Dermis blood vessel endothelial cell (primary cell): ENCODE measurements at places on chromosomes 1 and 21. TPM values are rescaled to one million over a fixed set of nuclear protein-coding genes. Genes with fewer than 3 reads are reported as not detected.

- no peak for DNase-seq
Observed at GRCh38 chr1:86200901-86201300, 44.3 kb upstream of the COL24A1 start.

DNA sequence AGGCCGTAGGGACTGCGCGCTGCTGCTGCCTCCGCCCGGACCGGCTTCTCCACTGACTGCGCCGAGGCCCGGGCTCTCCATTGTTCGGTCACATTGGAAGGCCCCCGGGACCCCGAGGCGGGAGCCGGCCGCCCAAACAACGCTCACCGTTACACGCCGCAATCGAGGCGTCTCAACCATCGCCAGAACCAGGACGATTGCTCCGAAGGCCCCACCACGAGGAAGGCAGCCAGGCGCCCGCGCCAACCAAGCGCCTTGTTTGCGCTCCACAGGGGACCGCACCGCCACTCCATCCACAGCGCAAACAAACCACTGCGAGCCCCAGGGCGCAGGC is 595 bp downstream of the GLUL start:
- no peak for DNase-seq

DNA sequence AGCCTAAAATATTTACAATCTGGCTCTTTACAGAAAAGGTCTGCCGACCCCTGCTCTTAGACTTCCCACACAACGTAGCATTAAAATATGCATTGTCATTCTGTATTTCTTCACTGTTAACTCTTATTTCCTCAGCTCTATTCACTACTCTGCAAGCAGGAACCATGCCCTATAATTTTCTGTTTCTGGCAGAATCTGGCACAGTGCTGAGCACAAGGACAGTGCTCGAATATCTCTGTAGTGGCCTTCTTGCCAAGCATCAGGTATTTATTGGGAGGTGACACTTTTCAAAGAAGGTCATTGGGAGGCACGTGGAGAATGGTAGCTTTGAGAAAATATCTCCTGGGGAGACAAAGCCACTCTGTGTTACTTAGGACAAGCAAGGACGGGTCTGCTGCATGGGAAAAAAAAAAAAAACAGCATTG is 77.9 kb downstream of the PSMG1 start:
- no peak for DNase-seq

DNA sequence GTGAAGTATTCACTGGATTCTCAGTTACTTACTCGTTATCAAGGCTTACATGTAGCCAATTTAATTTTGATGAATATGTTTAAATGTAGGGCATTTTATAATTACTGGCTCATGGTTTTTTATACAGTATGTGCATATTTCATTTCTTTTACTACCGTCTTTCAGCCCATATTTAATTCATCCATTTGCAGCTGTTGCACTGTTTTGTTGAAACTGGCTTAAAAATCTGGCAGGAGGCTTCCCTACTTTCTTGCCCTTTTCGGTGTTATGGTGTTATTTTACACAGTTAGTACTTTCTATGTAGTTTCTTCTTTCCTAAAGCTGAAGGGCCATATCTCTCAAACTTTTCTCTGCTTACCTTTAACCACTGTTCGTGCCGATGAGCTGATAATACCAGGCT is 54.2 kb downstream of the ITSN1 start:
- DNase-seq = no peak

DNA sequence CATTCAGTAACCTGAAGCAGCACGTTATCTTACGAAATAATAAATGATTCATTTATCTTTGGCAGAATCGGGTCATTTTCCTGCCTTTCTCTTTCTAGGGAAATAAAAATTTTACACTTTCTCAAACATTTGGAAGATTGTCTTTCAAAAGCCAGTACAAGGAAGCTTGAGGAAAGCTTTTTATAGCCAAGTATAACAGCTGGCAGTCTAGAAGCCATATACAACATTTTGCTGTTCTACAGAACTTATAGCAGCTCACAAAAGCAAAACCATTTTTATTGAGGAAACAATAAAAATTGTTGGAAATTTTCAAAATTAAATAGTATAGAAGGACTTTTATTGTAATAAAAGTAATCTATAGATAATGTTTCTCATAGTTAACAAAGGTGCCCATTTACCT is 448.6 kb downstream of the SMYD3 start:
- no peak for DNase-seq

- peak; percentile 69 for DNase-seq
Observed at GRCh38 chr1:9280015-9280860, 12.5 kb upstream of the SPSB1 start.

GRCh38 chr1:4847711-4848110 is 193.3 kb downstream of the AJAP1 start:
- DNase-seq = no peak

- no peak for DNase-seq
Observed at GRCh38 chr1:169508432-169509338, 22.9 kb upstream of the SLC19A2 start.

- DNase-seq = peak; percentile 75
Observed at GRCh38 chr1:179867493-179868330, 9.9 kb downstream of the TOR1AIP2 start.

DNA sequence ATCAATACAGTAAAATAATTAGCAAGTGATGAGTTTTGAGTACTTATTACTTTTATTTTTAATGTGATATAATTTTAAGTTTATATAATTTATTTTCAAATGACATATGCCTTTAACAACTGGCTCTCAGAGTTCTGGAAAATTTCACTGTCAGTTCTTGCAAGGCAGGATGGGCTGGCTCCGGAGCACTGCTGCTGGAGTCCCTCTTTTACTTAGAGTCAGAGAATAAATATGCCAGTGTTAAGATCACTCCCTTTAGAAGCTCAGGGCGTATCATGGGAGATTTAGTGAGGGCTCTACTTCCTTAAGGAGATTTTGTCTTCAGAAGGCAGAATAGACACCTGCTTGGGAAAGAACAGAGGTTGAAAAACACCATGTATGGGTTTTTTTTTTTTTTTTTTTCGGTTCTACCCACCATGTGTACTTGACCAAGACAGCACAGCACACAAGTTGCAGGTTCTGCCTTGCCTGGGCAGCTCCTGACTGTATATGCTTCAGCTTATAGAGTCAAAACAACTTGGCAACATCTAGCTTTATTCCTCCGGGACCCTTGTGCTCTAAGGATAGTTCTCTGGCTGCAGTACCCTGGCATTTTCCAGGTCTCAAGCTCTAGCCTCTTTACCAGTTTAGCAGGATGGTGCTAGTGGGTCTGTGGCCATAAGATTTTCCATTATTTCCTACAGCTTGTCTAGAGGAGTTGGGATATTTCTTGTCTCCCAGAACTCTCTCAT is 29.7 kb upstream of the FMOD start:
- peak; percentile 5 for DNase-seq

- DNase-seq = no peak
Observed at GRCh38 chr1:228913626-228914414, 178.5 kb downstream of the RHOU start.

DNA sequence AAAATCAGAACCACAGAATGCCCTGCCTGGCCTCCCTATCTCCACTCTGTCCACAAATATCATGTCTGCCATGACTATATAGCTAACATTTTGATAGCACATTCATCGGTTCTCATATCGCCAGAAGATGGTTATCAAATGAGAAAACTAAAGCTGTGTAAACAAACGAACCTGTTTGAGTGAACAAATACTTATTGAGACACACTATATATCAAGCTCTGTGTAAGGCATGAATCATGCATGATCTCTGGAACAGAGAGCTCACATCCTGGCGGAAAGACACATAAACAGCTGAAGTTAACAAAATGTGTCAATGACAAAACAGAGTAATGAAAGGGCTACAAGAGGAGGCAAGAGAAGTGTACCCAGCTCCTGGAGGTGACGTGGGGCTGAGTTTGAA is 13.1 kb downstream of the KCND3 start:
- no peak for DNase-seq

DNA sequence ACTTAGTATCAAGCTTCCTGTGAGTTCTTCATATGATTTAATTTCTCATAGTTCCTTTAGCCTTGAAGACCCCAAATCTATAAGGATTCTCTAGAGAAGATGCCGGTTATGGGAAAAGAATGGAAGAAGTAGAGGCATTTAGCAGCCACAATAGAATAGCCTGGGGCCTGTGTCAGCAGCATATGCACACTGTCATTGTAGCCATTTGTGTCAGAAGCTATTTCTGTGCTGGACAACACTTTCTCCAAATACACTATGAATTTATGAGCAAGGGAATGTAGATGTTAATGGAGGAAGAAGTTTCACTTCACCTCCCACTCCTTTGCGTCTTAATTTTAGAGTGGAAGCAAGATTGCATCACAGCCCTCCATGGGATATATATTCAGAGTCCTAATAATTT is 17.4 kb downstream of the JAM2 start:
- no peak for DNase-seq

DNA sequence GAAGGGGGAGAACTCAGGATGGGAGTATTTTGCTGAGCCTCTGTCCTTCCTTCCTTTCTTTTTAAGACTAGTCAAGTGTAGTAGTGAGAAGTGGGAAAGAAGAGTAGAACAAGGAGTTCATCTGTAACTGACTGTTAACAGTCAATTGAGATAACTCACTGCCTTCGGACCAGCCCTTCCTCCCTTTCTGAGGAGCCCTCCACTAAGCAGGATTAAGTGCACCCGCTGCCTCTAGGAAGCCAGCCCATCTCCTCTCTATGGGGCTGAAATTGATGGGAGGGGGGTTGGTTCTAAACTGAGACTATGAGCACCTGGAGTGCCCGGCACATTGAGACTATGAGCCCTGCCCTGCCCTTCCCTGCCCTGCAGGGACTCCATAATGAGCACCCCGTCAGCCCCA is 72.7 kb upstream of the TINAGL1 start:
- DNase-seq = no peak

DNA sequence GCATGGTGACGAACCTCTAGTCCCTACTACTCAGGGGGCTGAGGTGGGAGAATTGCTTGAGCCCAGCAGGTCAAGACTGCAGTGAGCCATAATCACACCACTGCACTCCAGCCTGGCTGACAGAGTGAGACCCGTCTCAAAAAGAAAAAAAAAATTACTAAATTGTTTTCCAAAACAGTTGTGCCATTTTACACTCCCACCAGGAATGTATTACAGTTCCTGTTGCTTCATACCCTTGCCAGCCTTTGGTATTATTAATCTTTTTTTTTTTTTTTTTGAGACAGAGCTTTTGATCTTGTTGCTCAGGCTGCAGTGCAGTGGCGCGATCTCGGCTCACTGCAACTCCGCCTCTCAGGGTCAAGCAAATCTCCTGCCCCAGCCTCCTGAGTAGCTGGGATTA is 55.9 kb downstream of the RPS6KA1 start:
- no peak for DNase-seq

- peak; percentile 14 for DNase-seq
Observed at GRCh38 chr1:25727635-25728286, 72.2 kb upstream of the SELENON start.

- DNase-seq = no peak
Observed at GRCh38 chr1:160367516-160367900, 637 bp downstream of the NHLH1 start.

EDARADD gene
- total RNA-seq = not detected in 2 replicates

PLA2G2D gene
- total RNA-seq = not detected in 2 replicates

F3 gene
- total RNA-seq = 3.3 and 3.4 TPM in 2 replicates

VANGL2 gene
- total RNA-seq = under 0.01 and 0.05 TPM in 2 replicates

KIF14 gene
- 3.1 and 18.0 TPM in 2 replicates for total RNA-seq

DCLRE1B gene
- total RNA-seq = 2.4 and 3.3 TPM in 2 replicates

SPRR3 gene
- not detected in 2 replicates for total RNA-seq

POU2F1 gene
- 5.6 and 8.2 TPM in 2 replicates for total RNA-seq

CFHR5 gene
- total RNA-seq = not detected in 2 replicates

LRRC38 gene
- 0.09 and 0.17 TPM in 2 replicates for total RNA-seq
